Naive thymus-derived CD8-positive, alpha-beta T cell (primary cell): ENCODE measurements at places on chromosomes 4 and X. TPM values are rescaled to one million over a fixed set of nuclear protein-coding genes. Genes with fewer than 3 reads are reported as not detected.

- no peak for DNase-seq
- no peak overlapping the region for H3K27ac ChIP-seq
- H3K4me3 ChIP-seq: no peak overlapping the region
- no peaks in the 10 kb centered on the region for H3K27me3 ChIP-seq
- H3K36me3 ChIP-seq: no peaks in the 10 kb centered on the region
Measured at GRCh38 chr4:43282534-43282933, 390.0 kb downstream of the GRXCR1 start.

DNA sequence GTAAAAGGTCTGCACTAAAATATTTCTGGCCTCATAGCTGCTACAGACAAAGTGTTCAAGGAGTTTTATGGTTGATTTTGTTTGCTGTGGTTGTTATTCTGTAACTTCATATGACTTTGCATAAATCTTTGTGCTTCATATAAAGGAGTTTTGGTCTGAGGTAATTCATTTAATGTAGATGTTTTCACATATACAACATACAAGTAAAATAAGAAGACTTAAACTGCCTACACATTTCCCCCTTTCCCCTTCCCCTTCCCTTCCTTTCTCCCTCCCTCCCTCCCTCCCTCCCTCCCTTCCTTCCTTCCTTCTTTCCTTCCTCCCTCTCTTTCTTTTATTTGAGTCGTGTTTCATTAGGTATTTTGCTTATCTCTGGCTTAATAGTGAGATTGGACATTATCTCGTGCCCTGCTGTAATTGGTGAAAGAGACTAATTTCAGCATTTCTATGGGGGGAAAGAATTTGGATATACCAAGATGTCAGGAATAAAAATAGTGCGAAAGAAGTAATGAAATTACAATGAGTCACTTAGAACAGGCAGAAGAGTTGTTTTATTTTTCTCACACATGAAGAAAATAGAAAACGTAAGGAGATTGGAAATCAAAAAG, 144.9 kb upstream of the MAD2L1 start:
- H3K4me3 ChIP-seq: no peak overlapping the region
- H3K4me1 ChIP-seq: no peaks in the 10 kb centered on the region
- no peaks in the 10 kb centered on the region for H3K36me3 ChIP-seq
- no peak for DNase-seq
- H3K27me3 ChIP-seq: peaks cover 18% of the 10 kb centered on the region
- no peak overlapping the region for H3K27ac ChIP-seq

DNA sequence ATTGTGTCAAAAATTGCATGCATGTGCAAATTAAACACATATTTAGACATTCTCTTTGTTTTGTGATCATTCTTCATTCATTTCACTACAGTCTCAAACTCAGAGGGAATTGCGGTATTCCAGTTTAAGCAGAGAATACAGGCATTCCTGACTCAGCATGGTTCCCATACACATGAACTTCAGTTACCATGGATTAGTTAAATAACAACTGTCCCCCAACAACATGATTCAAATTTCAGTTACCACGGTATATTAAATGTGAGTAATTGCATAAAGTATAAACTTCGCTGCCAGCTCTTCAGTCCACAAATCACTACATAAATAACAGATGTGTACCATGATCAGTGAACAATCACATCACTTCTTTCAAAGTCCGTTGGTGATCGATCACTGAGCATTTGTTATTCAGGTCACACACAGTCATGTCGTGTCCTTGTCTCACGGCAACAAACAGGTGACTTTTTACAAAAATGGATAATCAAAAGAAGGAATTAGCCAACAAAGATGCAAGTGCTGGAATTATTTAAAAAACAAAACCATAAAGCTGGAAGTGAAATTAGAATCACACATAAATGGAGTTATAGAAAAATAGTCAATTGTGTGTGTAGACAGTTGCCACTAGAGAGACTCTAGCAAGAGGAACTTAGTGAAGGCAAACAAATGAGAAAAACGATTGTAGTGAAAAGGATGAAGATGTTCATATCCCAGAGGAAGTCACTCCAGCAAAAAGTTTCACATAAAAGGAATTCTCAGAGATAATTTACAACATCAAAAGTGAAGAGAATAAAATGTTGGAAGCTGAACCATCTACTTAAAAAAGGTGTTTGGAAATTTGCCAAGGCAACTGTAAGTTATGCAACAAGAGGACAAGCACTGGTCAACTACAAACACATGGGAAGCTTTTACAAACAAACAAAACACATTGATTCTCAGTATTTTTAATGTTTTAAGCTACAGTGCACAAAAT, 138.6 kb upstream of the SMARCAD1 start:
- no peak for DNase-seq
- no peaks in the 10 kb centered on the region for H3K36me3 ChIP-seq
- H3K27me3 ChIP-seq: no peaks in the 10 kb centered on the region
- H3K27ac ChIP-seq: no peak overlapping the region
- H3K4me3 ChIP-seq: no peak overlapping the region

GRCh38 chrX:148713981-148714380, 213.6 kb downstream of the AFF2 start:
- H3K36me3 ChIP-seq: no peaks in the 10 kb centered on the region
- no peak for DNase-seq
- no peaks in the 10 kb centered on the region for H3K27me3 ChIP-seq
- H3K4me1 ChIP-seq: no peaks in the 10 kb centered on the region

DNA sequence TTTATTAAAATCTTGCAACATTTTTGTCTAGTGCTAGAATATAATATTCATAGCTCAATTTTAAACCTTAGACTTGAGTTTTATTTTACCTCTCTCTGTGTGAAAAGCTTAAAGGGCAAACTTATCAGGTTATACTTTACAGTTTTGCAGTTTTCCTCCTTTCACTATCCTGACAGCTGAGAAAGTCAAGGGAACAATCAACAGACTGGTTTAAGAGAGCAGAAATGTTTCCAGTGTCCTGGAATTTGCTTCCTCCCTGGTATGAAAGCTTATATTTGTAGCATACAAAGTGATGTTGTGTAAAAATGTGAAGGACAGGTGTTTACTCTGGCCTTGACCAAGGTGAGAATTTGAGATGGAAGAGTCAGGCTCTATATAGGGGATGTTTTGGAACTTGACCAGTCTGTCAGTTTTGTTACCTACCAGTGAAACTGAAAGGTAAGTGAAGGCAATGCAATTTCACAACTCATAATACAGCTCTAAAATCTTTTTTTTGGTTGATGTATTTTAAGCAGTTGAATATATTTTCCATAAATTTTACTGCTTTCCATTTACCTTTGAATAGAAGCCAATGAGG, 64.6 kb downstream of the FHIP1A start:
- peaks cover 5% of the 10 kb centered on the region for H3K27me3 ChIP-seq
- no peaks in the 10 kb centered on the region for H3K36me3 ChIP-seq
- no peak overlapping the region for H3K27ac ChIP-seq
- H3K4me1 ChIP-seq: no peaks in the 10 kb centered on the region
- no peak overlapping the region for H3K4me3 ChIP-seq

DNA sequence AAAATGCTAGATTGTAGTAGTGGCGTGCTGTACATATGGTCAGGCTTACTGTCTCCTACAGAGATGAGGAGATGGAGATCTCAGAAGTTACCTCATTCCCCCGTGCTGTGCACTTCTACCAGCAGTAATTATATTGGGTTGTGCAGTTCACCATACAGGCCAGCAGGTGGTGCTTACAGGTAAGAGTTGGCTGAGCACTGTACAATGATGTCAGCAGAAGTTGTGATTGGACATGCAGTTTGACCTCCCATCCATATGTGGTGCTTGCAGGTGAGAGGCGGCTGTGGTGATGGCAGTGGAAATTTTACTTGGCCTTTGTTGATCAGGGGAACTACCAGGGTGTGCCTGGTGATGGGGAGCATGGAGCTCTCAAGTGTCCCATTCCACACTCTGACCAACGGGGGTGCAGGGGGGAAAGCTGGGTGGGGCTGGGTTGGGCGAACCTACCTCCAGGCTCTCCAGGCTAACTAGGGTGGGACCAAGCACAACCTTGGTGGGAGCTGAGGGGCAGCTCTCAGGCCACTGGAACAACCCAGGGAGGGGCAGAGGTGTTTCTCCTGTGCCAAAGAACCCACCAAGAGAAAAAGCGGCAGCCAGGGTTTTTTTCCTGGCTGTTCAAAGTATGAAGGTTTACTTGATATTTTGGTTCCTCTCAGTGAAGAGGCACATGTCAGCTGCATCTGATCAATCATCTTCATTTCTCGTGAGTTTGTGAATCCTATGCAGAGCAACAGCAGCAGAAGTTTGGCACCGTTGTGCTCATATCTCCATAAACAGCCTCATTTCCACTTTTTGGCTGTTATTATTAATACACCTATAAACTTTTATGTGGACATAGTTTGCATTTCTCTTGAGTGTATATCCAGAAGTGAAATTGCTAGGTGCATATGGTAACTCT, 73.8 kb upstream of the FREM3 start:
- no peaks in the 10 kb centered on the region for H3K36me3 ChIP-seq
- no peak overlapping the region for H3K4me3 ChIP-seq
- H3K4me1 ChIP-seq: no peaks in the 10 kb centered on the region
- DNase-seq: peak; percentile 14
- H3K27me3 ChIP-seq: no peaks in the 10 kb centered on the region

DNA sequence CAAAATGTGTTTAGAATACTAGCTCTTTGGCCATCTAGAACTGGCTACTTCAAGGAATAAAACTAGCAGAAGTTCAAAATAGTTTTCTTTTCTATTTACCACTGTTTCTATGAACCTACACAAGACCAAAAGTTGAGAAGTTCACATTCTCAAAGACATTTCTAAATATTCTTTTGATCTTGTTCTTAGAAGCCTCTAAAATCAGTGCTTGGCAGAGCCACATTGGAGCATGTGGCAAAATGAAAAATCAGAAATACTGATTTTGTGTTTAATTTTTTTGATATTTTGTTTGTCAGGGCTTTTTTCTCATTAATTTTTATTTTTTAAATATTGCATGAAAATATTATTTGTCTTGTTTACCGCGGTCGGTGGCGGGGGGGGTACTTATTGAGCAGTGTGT, 853.8 kb upstream of the INTU start:
- H3K27me3 ChIP-seq: no peaks in the 10 kb centered on the region
- no peak overlapping the region for H3K27ac ChIP-seq
- H3K4me3 ChIP-seq: no peak overlapping the region
- no peak for DNase-seq
- H3K36me3 ChIP-seq: no peaks in the 10 kb centered on the region

- no peaks in the 10 kb centered on the region for H3K36me3 ChIP-seq
- H3K4me1 ChIP-seq: no peaks in the 10 kb centered on the region
- no peak overlapping the region for H3K4me3 ChIP-seq
- DNase-seq: no peak
Measured at GRCh38 chrX:32084757-32085156, 1012.9 kb upstream of the FTHL17 start.

DNA sequence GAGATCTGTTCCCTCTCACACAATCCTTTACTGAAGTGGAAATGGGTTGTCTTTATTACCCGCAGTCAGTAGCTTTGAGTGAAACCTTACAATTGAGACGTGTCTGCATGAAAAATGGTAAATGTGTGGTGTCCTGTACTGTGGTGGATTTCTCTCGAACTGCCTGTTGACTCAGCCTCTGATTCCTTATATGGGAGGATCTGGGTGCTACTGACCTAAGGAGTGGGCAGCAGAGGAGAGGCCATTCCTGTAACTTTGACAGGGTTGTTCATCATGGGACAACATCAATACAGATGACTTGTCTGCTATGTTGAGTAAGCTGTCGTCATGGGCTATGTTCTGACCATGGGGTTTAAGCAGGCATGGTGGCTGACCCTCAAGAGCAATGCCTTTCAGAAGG, 159.6 kb upstream of the WDR1 start:
- DNase-seq: no peak
- H3K4me1 ChIP-seq: no peaks in the 10 kb centered on the region
- peaks cover 4% of the 10 kb centered on the region for H3K36me3 ChIP-seq

The ASB5 gene
- not detected for total RNA-seq

The NAA11 gene
- not detected for total RNA-seq

The ZNF182 gene
- total RNA-seq: 14.6 TPM

The ARX gene
- total RNA-seq: not detected
